ENCODE measurements at places on chromosomes 12 and 14. TPM values are rescaled to one million over a fixed set of nuclear protein-coding genes. Genes with fewer than 3 reads are reported as not detected.

DNA sequence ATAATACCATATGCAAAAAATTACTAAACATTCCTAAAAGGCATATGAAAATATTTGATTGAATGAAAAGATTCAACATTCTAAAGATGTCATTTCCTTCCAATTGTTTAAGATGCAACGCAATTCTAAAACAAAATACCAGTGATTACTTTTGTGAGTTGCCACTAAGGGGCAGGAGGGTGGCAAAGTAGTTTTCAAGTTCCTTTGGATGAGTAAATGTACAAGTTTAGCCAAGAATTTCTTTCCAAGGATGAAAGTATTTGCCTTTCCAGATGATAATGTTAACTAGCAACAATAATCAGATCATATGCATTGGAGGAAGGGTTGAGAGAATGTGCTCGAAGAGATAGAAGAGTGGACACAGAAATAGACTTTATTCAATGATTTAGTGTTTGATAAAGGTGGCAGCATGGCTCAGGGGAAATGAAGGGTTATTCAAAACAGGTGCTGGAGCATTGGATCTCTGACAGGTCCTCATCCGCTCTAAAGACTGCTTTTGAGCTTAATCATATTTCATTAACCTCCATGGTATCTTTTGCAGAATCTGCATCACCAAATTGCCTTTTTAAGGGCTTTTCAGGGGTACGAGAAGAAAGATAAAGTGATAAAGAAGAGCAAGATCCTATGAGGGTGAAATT lies 678.5 kb upstream of the TBX3 start:
- no peaks in the 10 kb centered on the region for H3K27me3 ChIP-seq
- H3K4me3 ChIP-seq = no peak overlapping the region
- H3K36me3 ChIP-seq = no peaks in the 10 kb centered on the region
- DNase-seq = no peak
- no peaks in the 10 kb centered on the region for H3K4me1 ChIP-seq

GRCh38 chr14:100332797-100333196 lies 9.7 kb downstream of the SLC25A47 start:
- H3K4me1 ChIP-seq = no peaks in the 10 kb centered on the region
- H3K36me3 ChIP-seq = no peaks in the 10 kb centered on the region
- H3K27me3 ChIP-seq = no peaks in the 10 kb centered on the region
- peak; percentile 23 for DNase-seq
- no peak overlapping the region for H3K4me3 ChIP-seq
- H3K27ac ChIP-seq = no peak overlapping the region

GRCh38 chr12:28017873-28018255 lies 45.3 kb upstream of the PTHLH start:
- no peaks in the 10 kb centered on the region for H3K27me3 ChIP-seq
- no peak overlapping the region for H3K27ac ChIP-seq
- H3K36me3 ChIP-seq = no peaks in the 10 kb centered on the region
- H3K4me3 ChIP-seq = no peak overlapping the region
- H3K4me1 ChIP-seq = peaks cover 4% of the 10 kb centered on the region

DNA sequence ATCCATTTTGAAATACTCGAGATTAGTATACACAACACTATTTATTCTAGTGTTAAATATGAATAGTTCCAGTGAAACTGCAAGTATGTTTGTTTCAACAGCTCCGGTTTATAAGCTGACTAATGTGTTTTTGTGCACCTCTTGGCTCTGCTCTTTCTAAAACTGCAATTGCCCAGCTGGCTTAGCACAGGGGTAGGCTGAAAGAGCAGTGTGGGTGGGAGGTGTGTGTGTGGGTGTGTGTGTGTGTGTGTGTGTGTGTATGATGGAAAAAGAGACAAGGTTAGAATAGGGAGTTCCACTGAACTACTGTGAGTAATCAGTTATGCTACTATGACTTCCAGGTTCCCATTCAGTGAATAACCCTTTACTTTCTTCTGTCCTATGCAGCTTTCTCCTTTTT lies 37.8 kb upstream of the DDHD1 start:
- no peaks in the 10 kb centered on the region for H3K4me1 ChIP-seq
- H3K27me3 ChIP-seq = no peaks in the 10 kb centered on the region
- no peak overlapping the region for H3K4me3 ChIP-seq
- H3K36me3 ChIP-seq = no peaks in the 10 kb centered on the region
- no peak overlapping the region for H3K27ac ChIP-seq

GRCh38 chr12:70576341-70577282 lies 60.6 kb downstream of the PTPRB start:
- H3K27me3 ChIP-seq = no peaks in the 10 kb centered on the region
- no peaks in the 10 kb centered on the region for H3K36me3 ChIP-seq
- no peak for DNase-seq
- no peak overlapping the region for H3K4me3 ChIP-seq
- H3K27ac ChIP-seq = no peak overlapping the region

GRCh38 chr12:113786107-113786506 lies 180.0 kb downstream of the RBM19 start:
- no peak for DNase-seq
- H3K36me3 ChIP-seq = no peaks in the 10 kb centered on the region
- H3K4me3 ChIP-seq = no peak overlapping the region

DNA sequence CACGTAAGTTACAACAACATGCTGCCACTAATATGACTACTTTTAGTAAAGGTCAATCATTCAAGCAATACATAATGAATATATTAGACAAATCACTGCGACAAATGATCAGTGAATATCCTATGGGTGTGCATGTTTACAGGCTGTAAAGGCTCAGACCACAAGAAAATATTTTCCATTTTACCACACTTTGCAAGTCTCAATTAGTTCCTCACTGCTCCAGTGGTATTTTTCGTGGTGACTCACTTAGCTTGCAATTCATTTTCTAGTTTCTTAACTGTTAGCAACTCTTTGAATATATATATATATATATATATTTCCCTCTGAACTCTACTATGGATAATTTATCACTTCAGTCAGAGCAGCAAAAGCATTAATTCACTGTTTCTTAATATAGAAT lies 96.9 kb downstream of the EML5 start:
- no peak overlapping the region for H3K27ac ChIP-seq
- no peaks in the 10 kb centered on the region for H3K4me1 ChIP-seq
- DNase-seq = no peak
- H3K36me3 ChIP-seq = no peaks in the 10 kb centered on the region

DNA sequence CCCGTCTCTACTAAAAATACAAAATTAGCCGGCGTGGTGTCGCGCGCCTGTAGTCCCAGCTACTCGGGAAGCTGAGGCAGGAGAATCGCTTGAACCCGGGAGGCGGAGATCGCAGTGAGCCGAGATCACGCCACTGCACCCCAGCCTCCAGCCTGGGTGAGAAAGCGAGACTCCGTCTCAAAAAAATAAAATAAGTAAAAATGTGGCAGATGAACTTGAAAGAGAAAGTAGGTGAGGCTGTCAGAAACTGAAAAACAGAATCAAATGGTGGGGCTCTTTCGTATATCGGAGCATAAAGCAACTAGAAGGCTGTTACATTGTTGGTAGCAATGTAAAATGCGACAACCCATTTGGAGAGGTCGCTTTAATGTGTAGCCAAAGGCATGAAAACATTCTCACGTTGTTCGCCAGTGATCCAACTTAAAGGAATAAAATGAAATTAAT lies 767 bp upstream of the CCNT1 start:
- peak overlapping the region; percentile 93 for H3K27ac ChIP-seq
- no peaks in the 10 kb centered on the region for H3K27me3 ChIP-seq
- no peak for DNase-seq
- peak overlapping the region; percentile 77 for H3K4me3 ChIP-seq

DNA sequence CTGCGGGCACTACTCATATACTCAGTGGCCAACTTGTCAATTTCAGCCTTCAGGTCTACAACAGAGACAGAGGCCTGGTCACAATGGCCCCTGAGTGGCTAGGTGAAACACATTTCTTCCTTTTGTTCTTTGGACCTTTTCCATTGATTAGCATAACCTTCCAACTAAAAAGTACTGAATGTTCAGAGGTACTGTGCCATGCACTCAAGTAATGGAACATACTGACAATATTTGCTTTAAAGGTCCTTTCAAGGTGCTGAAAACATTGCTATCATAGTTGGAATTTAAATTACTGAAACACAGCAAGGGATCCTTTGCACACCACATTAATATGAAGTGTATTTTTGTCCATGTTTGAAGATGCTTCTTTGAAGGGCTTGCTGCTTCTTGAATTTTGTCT lies 6.1 kb upstream of the ACRBP start:
- no peaks in the 10 kb centered on the region for H3K27me3 ChIP-seq
- no peaks in the 10 kb centered on the region for H3K4me1 ChIP-seq
- DNase-seq = no peak
- peaks cover 4% of the 10 kb centered on the region for H3K36me3 ChIP-seq

DNA sequence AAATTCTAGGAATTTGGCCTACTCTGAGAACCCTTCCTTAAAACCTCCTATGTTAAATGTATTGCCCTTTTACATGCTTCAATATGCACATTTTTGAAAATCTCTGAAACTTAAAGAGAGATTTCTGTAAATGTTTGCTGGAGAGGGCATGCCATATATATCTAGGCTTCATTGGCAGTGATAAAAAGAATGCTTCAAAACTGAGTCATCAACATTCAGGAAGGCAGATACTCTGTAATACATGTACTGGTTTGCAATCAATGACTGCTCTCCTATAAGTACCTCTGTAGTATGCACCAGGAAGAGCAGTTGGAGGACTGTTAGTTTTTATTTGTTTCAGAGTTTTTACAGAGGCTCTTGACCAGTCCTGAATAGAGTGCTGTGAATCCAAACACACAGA lies 739.9 kb downstream of the SLC16A7 start:
- H3K4me1 ChIP-seq = no peaks in the 10 kb centered on the region
- no peak for DNase-seq
- H3K4me3 ChIP-seq = no peak overlapping the region
- no peaks in the 10 kb centered on the region for H3K36me3 ChIP-seq
- H3K27ac ChIP-seq = no peak overlapping the region

DNA sequence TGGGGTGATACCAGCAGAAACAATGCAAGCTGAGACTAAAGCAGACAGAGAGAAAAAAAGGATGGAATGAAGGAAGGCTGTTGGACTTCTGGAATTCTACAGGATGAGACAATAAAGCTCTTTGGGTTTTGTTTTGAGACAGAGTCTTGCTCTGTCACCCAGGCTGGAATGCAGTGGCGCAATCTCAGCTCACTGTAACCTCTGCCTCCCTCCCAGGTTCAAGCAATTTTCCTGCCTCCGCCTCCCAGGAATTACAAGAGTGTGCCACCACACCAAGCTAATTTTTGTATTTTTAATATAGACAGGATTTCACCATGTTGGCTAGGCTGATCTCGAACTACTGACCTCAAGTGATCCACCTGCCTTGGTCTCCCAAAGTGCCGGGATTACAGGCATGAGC lies 115.4 kb downstream of the EXOC5 start:
- no peaks in the 10 kb centered on the region for H3K36me3 ChIP-seq
- H3K27me3 ChIP-seq = peaks cover 3% of the 10 kb centered on the region
- H3K4me1 ChIP-seq = no peaks in the 10 kb centered on the region
- H3K27ac ChIP-seq = no peak overlapping the region
- no peak overlapping the region for H3K4me3 ChIP-seq

DNA sequence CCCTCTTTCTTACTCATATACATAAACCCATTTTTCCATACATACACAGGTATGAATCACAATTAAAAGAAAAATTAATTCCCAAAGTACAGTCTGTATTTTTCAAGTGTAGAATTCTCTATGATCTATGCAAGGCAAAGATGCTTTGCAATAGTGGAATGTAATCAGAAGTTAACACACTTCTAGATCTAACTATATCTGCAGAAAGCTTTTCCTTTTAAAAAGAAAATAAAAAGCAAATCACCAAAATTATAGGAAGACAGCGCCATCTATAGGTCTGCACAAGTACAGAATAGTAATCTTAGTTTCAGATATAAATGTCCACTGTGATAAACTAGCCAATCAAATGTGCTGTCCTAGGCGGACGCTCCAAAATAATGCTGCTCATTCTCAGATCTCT lies 22.0 kb downstream of the SLC25A21 start:
- H3K36me3 ChIP-seq = no peaks in the 10 kb centered on the region
- H3K27me3 ChIP-seq = no peaks in the 10 kb centered on the region
- DNase-seq = no peak
- no peak overlapping the region for H3K4me3 ChIP-seq
- H3K27ac ChIP-seq = no peak overlapping the region
- H3K4me1 ChIP-seq = no peaks in the 10 kb centered on the region

GRCh38 chr12:123264642-123265041 lies 7.0 kb downstream of the CDK2AP1 start:
- H3K4me1 ChIP-seq = peaks cover 20% of the 10 kb centered on the region
- H3K27me3 ChIP-seq = no peaks in the 10 kb centered on the region
- DNase-seq = no peak
- no peaks in the 10 kb centered on the region for H3K36me3 ChIP-seq
- H3K4me3 ChIP-seq = no peak overlapping the region

DNA sequence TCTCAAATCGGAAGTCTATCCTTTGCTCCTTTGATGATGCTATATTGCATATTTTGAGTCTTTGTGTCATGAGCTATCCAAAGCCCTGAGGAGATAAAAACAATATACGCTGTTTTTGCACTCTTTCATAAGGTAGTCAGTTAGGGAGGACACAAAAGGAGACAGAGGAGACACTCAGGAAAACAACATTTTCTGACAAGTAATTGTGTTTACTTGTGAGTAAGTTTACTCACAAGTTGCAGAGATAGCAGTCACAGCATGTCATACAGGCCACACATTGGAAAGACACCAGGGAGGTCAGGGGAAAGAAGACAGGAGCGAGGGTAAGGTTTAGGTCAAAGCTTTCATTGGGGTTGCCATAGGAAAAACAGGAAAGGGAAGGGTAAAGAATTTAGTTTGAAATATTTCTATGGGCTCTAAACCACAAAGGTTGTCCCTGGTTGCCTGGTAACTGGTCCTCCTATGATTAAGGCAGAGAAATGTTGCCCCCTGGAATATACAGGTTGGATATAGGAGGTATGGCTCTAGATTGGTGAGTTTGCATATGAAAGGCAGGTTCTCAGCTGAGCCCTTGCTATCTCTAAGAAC lies 7.4 kb upstream of the GABARAPL1 start:
- H3K36me3 ChIP-seq = no peaks in the 10 kb centered on the region
- H3K4me3 ChIP-seq = no peak overlapping the region

DNA sequence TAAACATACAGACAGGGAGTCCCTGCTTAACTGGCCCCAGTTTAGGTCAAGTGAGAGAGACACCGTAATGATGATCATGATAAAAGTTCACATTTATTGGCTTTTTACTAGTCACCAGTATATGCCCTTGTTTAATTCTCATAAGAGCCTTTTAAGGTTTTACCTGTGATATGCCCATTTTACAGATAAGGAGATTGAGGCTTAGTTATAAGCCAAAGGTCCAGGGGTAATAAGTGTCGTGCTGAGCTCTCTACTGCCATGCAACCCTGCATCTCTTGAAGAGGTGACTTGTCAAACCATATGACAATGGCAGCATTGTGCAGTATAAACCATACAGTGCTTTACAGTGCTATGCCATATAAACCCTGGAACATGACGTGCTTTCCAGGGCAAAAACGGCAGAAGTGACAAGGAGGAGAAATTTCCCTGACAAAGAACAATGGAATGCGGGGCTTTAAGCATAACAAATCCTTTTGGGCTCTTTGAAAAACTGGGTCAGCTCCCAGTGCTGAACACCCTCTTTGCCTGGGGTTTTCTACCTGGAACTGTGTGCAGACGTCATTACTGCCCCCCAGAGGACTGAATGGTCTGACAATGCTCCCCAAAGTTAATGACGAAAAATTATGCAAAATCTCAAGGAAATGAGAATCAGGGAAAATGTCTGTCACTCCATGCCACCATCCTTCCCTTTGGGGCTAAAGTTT lies 59.7 kb upstream of the C14orf132 start:
- DNase-seq = no peak
- H3K4me1 ChIP-seq = no peaks in the 10 kb centered on the region
- no peaks in the 10 kb centered on the region for H3K27me3 ChIP-seq

The MYF6 gene
- 300 TPM for total RNA-seq

The SLC5A8 gene
- total RNA-seq = not detected

The SMCO2 gene
- not detected for total RNA-seq

The A2M gene
- total RNA-seq = 147 TPM

The OTX2 gene
- total RNA-seq = not detected

The CDCA3 gene
- 0.92 TPM for total RNA-seq
